ENCODE measurements at places on chromosomes 13 and 19.

DNA sequence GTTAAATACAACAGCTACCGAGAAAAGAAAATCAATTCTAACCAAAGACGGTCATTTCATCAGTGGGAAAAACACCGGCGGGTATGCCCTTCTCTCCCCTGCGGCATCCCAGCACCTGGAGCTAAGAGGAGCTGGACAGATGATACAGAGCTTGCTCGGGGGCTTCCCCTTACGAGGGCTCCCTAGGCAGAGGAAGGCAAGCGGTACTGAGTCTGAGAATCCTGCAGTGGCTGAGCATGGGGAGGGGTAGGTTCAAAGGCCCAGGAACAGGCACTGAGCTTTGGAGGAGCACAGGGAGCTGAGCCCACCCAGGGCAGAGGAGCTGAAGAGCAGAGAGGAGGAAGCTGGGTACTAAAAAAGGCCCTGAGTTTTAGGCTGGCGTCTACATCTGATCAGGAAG lies 12.7 kb downstream of the STK24 start:
- no peak for DNase-seq

- peak; percentile 89 for DNase-seq
These were observed 19.7 kb upstream of the EDDM13 start for GRCh38 chr19:56252699-56253422.

DNA sequence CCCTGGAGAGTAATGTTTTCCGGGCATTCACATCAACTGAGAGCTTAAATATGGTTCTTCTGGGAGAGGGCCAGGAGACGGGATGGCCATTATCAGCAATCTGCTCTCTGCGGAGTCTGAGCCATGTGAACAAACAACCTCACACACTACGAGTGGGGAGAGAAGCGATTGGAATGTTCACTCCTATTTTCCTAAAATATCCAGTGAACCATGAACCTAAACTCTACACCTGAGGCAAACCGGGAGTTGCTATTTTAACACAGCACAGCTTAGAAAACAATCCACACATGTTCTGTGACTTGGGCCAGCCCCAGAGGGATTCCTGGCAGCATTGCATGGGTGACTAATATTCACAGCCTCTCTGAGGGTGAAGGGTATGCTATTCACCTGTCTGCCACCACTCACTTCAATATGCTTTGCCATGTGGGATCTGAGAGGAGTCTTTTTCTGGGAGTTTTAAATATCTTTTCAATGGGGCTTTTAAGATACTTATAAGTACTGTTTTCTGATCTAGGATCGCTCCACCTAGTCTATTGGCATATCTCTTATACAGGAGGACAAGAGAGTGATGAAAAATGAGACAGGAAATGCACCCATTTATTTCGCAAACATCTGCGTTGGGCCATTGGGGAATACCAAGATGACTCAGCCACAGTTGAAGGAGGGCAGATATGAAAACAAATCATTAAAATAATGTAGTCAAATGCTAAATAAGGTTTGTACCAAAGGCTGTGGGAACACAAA lies 72.6 kb upstream of the SERP2 start:
- no peak for DNase-seq

DNA sequence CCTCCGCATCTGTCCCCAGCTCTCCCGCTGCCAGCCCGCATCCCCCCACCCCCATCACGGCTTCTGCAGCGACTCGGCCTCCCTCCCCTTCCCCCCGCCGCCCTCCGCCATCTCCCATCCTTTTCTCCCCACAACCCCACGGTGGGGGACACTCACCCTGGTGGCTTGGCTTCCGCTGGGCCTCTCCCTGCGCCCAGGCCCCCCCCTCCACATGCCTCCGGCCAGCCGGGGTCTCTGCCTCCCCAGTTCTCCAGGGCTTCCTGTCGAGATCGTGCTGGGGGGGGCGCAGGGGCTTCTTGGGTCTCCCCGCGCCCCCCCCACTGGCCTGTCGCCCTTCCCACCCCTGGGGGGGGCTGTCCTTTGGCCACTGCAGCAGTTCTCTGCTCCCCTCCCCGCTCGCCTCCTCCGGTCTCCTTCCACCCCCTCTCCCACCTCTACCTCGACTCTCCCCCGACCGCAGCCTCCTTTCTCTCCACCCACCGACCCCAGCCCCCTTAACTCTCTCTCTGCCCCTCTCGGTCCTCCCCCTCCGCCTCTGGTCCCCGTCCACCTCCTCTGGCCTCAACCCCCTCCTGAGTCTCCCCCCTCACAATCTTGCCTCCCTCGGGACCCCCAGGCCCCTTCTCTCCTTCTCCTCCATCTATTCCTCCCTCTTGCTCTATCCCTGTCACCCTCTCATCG lies 17.1 kb downstream of the LRRC4B start:
- no peak for DNase-seq

GRCh38 chr13:35992964-35993363 lies 138.2 kb downstream of the DCLK1 start:
- DNase-seq: no peak

- no peak for DNase-seq
These were observed 64.8 kb upstream of the F7 start for GRCh38 chr13:113040597-113041292.

- no peak for DNase-seq
These were observed 214.4 kb downstream of the SPRY2 start for GRCh38 chr13:80126389-80127068.

DNA sequence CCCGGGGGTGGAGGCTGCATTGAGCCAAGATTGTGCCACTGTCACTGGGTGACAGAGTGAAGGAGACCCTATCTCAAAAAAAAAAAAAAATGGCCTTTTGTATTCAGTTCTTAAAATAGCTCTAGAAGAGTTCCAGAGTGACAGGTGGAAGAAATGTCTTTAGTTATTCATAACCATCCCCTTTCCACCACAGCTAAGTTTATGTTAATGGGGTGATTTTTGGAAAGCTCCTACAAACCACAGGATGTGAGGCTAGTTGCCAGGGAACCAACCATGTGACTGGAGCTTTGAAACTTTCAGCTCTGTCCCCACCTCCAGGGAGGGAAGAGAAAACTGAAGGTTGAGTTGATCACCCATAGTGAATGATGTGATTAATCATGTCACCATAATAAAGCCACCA lies 6.9 kb downstream of the ZNF490 start:
- DNase-seq: no peak

GRCh38 chr13:75725736-75726135 lies 89.6 kb downstream of the LMO7 start:
- no peak for DNase-seq

- DNase-seq: no peak
These were observed 12.4 kb upstream of the ZNF486 start for GRCh38 chr19:20154636-20155035.

GRCh38 chr13:90168953-90169352 lies 1178.5 kb upstream of the MIR17HG start:
- DNase-seq: no peak

DNA sequence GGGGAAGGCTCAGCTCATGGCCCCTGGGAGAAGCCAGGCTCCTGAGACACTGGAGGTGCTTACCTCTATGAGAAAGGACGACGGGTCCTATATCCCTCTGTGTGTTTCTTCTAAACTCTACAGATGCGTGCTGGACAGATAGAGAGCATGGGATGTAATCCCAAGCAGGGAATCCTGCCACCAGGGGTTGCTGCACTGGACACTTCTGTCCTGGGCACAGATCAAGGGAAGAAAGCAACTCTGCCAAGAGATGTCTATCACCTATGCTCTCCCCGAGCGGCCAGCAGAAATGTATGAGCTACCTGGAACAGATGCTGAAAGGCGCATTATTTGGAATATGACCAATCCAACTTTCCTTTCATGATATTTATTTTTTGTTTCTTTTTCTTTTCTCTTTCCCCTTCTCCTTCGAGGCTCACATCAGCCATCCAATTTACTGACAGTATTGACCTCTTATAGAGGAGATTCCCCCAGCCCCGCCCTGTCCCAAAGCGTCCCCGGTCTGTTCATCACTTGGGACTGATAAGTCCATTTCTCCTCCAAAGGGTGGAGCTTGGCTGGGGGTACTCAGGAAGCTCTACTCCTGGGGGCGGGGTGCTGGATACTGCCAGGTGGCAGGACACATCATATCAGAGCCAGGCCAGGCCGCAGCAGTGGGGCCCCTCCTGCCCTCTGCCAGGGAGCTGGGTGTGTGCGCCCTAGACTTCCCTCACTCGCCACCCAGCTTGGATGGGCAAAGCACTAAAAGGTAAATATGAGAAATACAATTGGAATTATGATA lies 34.2 kb downstream of the TSHZ3 start:
- no peak for DNase-seq

GRCh38 chr13:53191091-53191490 lies 162.5 kb downstream of the OLFM4 start:
- no peak for DNase-seq

GRCh38 chr19:41456342-41456918 lies 13.5 kb downstream of the ERICH4 start:
- DNase-seq: no peak

DNA sequence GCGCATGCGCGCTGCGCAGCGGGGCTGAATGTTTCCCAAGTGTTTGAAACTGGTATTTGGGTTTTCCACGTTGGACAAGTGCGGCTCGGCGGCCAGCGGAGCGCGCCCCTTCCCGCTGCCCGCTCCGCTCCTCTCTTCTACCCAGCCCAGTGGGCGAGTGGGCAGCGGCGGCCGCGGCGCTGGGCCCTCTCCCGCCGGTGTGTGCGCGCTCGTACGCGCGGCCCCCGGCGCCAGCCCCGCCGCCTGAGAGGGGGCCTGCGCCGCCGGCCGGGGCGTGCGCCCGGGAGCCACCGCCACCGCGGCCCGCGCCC lies at the start of gene ING1:
Gene ING1 (plus strand): TSS at position 59 of the 311 bp plus-strand sequence. CDS start 450 bp downstream, outside the sequence.
- no peak for DNase-seq

- no peak for DNase-seq
These were observed 16.6 kb downstream of the SIGLEC8 start for GRCh38 chr19:51441410-51442390.

DNA sequence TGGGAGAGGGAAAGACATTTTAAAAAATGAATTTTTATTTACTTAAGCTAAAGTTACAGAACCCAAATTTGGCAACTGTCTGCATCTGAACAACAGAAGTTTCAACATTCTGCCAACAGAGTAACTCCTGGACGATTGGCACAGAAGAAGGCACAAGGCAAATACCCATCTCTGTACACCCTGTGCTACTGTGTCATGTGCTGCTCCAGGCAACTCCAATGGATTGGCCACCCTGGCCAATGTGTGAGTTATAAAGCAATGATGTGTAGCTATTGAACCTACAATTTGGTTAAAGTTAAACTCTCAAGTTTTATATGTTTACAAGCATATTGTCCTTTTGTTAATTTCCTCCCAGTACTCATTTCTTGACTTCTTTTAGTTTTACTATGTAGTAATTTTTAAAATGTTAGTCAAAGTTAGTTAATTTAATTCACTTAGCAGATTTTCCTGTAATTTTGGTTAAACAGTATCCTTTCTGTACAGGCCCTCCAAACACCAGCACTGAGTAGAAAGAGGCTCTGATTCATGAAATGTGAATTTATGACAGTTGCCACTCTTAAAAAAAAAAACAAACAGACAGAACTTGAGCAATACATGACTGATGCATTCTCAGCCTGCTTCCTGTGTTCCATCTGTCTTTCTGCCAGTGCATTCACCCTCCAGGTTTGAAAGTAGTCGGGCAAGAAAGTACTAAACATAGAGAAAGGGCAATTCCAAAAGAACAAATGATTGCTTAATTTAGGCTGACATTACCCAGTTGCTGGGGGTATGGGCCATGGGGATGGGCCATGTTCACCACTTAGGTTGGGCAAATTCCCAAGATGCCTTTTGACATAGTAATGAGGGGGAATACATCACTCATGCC lies 5.9 kb downstream of the STARD13 start:
- DNase-seq: no peak

DNA sequence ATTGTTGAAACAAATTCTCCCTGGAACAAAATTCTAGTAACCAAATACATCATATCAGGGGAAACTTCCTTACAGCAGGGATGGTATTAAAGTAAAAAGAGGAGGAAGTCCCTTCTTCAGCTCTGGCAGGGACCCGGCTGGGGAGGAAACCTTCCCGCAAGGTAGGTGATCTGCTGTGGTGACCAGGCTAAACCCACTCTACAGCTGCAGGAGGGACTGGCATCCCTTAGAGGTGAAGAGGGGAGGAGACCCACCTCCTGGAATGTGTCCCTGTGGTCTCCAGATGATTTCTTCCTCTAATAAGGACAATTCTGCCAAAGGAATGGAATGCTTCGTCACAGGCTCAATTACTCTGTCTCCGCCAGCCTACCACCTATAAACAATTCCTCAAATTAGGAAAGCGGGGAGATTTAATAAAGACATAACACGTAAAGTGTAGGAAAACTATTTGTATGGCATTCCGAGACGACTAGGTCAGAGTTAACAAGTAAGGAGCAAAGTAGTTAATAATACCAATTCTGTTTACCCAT lies 637 bp upstream of the PDS5B start:
- peak; percentile 77 for DNase-seq

DNA sequence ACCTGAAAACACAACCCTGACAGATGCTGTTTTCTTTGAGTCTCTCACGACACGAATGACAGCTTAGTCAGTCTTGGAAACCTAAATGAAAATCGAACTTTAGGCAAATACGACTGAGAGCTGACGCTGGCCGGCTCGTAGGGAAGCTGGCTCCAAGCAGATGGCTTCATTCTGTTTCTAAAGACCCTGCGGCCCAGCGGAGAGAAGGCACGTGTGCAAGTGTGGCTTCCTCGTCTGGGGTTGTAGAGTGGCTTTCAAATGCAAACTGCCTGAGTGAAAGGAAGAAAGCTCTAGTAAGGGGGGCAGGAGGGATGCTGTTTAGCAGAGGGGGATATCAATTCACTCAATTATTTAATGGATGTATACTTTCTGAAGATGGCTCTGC lies 26.1 kb upstream of the TIMM44 start:
- DNase-seq: no peak

GRCh38 chr19:33795370-33796163 lies 1.1 kb upstream of the KCTD15 start:
- peak; percentile 92 for DNase-seq

GRCh38 chr19:33482476-33482875 lies 39.1 kb downstream of the PEPD start:
- DNase-seq: no peak

DNA sequence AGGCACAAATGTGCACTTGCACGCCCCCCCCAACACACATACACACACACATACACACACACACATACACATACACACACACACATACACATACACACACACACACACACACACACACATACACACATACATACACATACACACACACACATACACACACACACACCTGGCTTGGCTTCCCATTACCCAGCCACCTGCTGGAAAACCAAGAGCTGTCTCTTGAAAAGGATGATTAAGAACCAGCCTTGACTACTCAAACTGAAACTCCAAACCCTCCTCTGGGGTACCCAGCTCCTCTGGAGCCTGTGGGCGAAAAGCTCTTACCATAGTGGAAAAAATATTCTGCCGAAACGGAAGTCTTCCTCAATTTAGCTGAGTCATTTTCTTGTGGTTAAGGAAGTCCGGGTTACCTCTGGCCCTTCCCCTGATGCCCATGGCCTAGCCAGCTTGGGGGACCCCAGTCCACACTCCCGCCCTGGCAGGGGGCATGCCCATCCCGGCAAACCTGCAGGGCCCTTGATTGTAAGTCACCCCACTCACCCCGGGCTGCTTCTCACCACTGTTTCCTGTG lies 21.9 kb downstream of the CEBPA start:
- no peak for DNase-seq
